Fibroblast of the conjunctiva (primary cell): ENCODE measurements at places on chromosomes 2 and 18.

DNA sequence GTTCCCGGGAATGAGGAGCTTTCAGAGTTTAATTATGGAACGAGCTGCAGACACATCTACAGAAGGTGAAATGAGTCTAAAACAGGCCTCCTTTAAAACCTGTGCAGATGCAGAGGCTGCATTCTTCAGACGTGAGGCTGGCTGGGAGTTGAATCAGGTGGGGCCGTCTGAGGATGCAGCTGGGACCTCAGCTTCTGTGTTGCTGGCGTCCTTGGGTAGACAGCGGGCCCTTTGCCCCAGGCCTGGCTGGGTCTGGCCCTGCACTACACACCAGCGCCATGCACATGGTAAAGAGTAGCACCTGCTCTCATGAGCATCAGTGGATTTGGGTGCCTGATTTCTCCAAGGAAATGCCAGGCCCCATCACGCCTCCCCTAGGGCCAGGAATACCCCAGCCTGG lies 67.3 kb downstream of the TMEM18 start:
- DNase-seq, result no peak

GRCh38 chr2:42360493-42360889 lies 526 bp downstream of the COX7A2L start:
- DNase-seq, result no peak

- no peak for DNase-seq
Observed at GRCh38 chr2:235939471-235939870, 228.7 kb downstream of the GBX2 start.

DNA sequence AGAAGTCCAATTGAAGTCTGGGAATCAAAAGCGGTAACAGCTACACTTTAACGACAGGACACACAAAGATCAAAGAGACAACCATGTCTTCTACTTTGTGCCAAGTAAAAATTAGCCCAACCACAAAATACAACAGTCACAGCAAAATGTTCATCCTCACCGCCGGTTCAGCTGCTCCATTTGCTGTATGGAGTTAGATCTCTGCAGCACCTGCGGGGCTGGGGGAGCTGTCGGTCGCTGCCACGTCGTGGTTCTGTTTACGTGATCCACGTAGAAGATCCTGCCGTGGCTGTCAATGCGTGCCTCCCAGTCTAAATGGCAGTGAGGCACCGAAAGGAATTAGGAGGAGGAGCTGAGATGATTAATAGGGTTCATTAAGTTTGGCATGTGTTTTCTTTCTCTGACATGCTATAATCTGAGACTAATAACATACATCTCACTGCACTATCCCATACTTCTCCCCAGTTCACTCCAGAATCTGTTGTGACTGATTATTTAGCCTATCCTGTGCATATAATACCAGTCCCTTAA lies 136.5 kb upstream of the STK17B start:
- DNase-seq, result no peak

DNA sequence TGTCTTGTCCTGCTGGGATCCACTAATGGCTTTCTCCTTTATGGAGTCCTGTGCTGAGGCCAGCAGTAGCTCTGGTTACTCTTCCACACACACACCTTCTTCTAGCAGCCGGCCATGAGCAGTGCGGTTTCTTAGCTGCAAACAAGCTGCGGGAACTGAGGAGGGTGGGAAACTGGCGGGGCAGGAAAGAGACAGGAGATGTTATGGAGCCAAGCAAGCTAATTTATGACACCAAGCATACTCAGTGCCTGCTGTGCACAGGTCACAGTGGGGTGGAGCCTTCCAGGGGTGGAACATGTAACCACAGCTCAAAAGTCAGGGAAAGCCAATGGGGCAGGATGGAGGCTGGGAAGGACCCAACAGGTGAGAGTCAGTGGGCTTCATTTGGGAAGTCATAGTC lies 180.8 kb downstream of the FAM210A start:
- DNase-seq, result no peak

DNA sequence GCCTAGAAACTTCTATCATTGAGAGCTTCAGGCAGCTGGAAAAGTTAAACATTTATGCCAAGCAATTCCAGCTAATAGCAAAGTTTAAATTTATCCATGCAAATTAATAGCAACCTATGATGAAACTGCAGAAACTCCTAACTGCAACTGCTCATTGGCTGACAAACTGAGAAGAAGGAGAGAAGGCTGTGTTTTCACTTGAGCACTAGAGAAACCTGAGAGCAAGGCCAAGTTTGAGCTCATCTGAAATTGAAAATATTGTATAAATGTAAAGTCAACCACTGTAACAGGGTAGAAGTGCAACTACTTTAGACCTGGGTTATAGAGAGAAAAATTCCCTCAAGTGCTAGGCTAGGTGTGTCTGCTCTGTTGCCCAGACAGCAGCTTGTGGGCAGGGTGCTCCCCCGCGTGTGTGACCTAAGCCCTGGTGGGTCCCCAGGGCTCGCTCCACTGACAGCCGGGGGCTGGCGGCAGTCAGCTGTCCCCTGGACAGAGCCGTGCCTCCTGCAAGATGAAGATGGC lies 50.2 kb downstream of the CABYR start:
- no peak for DNase-seq

- no peak for DNase-seq
Observed at GRCh38 chr2:20451341-20451740, 4.5 kb downstream of the RHOB start.

GRCh38 chr2:119818792-119819191 lies 59.1 kb downstream of the PTPN4 start:
- no peak for DNase-seq

- no peak for DNase-seq
Observed at GRCh38 chr18:79784071-79784913, 13.4 kb upstream of the KCNG2 start.

DNA sequence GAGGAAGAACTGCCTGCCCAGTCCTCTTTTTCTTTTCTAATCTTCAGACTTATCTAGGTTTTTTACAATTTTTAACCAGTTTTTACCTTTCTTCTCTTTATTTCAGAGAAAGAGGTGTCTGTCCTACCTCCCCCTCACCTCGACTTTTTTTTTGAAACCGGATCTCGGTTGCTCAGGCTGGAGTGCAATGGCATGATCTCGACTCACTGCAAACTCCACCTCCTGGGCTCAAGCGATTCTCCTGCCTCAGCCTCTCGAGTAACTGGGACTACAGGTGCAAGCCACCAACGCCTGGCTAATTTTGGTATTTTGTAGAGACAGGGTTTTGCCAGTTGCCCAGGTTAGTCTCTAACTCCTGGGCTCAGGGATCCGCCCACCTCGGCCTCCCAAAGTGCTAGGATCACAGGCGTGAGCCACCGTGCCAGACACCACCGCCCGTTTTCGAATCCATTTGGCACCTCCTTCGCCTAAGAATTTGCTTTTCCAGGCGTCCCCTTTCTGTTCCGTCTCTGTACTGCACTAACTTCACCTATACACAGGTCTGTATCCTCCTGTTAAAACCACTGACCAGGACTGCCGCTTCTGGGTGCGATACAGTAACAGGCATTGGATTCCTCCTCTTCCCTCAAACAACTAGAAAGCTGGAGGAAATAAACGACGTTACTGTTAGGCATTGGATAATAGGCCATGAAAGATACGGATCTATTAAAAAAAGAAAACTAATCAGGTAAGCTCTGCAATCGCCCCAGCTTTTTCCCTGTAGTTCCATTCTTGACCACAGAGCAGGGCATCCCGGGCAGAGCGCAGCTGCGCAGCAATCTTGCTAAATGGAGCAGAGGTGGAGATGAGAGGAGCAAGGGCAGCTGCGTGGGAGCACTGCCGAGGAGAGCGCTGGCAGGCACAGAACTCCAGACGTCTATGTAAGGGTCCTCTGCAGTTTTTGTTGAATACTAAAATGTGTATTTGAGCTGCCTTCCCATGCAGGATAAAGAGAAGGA lies 69.9 kb downstream of the ZC3H6 start:
- no peak for DNase-seq

DNA sequence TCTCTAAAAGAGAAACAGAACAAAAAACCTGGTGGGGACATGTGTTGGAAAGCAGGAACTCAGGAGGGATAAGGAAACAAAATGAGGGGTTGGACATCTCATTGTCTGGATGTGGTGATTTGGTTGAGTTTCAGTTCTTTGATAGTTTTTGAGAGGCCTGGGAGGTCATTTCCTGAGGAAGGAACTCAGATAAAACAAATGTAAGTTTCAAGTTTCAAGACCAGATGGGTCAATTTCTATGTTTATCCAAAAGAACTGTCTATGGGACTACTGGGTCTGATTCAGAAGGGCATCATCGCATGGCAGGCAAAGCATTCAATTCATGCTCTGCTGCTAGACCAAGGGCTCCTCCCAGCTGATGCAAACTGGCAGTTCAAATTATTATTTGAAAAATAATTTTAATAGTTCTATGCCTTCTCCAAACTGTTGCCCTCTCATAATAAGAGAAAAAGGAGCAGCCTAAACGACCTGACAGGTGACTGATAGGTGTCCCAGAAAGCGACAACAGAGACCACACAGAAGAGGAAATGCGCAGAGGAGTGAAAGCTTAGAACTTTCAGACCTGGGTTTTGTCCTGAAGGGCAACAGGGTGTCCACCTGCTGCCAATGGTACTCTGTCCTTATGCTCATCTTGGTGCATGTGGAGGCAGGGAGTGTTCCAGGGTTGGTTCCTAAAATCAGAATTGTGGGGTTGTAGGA lies 39.3 kb upstream of the SH3RF3 start:
- DNase-seq, result no peak

DNA sequence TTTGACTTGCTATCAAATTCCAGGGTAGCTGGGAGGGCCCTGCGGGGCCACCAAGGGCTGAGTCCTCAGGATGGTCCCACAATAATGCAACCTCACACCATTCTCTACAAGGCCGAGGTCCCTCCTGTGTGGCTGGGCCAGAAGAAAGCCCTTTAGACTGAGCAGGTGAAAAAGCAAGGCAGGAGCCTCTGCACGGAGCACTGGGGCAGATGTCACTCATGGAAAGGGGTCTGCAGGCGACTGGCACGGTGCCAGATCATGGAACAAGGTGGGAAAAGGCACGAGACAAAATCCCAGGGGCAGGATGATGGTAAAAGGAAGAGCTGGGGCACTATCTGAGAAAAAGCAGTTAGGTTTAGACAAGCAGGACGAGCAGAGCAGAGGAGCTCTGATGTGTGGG lies 16.1 kb downstream of the HJURP start:
- no peak for DNase-seq

DNA sequence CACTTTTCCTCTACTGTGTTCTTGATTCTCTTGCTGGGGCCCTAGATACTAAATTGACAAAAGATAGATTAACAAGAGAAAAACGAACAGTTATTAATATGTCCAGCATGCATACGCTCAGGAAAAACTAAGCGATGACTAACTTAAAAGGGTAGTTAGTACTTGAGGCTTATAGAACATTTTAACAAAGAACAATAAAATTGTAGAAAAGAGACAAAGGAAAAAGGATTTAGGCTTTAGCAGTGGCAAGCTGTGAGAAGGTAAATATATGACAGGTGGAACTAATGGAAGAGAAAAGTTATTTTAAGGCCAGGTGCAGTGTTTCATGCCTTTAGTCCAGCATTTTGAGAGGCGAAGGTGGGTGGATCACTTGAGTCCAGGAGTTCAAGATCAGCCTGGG lies 75.6 kb downstream of the MRO start:
- DNase-seq, result no peak

GRCh38 chr2:240988571-240989271 lies 9.7 kb upstream of the SNED1 start:
- no peak for DNase-seq

DNA sequence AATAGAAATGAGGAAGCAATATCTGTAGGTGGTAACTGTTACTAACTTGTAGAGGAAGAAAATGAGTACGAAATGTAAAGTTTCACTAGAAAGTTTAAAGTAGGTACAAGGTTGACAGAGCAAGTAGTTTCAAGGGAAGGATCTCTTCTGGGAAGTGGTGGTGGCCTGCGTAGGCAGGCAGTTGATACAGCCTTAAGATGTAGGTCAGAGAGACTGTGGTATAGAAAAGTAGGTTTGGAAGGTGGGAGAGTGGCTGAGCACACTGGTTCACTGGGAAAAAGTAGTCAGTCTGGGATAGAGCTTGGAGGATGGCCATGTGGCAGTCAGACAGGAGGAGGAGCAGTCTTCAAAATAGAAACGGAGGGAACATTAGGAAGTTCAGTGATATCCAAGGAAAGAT lies 23.5 kb downstream of the KDM3A start:
- no peak for DNase-seq

GRCh38 chr18:77133835-77134496 lies 1.4 kb upstream of the MBP start:
- DNase-seq, result no peak

GRCh38 chr2:230990899-230991150 lies 5.1 kb upstream of the SPATA3 start:
- no peak for DNase-seq

GRCh38 chr18:24795129-24795528 lies 334.7 kb downstream of the HRH4 start:
- DNase-seq, result no peak

GRCh38 chr2:145757503-145758246 lies 1237.8 kb upstream of the ZEB2 start:
- no peak for DNase-seq

DNA sequence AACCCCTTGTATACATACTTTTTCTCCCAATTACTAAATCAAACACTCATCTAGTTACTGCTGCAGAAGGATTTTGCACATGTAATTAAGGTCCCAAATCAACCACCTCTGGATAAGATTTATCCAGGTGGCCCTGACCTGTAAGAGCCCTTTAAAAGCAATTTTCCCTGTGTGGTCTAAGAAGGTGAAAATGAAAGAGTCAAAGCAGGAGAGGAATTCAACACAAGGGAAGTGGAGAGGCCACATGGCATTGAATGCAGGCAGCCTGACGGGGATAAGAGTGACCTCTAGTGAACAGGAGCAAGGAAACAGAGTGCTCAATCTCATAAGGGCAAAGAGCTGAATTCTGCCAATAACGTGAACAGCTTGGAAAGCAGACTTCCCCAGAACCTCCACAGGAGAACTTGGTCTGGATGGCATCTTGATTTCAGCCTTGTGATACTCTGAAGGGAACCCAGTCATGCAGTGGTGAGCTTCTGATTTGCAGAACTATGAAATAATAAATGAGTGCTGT lies 27.2 kb downstream of the PPP3R1 start:
- DNase-seq, result no peak

DNA sequence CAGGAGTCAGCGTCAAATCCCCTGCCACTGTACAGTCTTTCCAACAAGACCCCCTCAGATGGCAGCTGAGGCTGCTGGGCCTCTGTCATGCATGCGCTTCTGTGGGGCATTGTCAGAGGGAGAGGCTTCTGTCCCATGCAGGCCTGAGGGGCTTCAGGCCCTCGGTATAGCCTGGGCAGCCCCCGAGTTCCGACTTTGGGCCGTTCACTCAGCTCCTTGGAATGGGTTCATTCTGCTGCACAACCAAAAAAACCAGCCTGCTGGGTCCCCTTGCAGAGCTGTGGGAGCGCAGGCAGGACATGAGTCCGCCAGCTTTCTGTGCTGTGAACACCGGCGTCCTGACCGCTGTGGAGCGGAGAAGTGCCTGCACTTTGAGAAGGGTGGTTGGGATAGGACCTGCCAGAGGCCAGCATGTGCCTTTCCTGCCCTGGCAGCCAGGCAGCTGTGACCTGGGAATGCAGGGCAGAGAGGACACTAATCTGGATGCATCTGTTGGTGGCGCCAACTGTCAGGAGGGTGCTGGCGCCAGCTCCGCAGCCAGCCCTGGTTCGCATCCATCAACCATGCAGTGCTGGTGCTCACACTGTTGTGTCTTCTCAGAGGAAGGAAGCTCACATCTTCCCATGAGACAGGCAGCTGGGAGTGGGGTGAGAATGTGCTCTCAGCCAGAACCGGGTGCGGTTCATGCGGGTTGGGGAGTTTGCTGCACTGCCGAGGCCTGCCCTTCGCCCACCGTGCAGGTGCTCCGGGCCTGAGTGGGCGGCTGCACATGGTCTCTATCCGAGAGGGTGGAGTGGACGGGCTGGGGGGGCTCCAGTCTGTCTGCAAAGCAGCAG lies 14.3 kb downstream of the ARHGEF4 start:
- DNase-seq, result no peak

GRCh38 chr2:222864296-222864695 lies 3.5 kb downstream of the ACSL3 start:
- DNase-seq, result peak; percentile 70
